ENCODE measurements at places on chromosomes 16 and 17.

- peak; percentile 81 for DNase-seq
Measured at GRCh38 chr17:3740611-3741073, 16.9 kb downstream of the HASPIN start.

DNA sequence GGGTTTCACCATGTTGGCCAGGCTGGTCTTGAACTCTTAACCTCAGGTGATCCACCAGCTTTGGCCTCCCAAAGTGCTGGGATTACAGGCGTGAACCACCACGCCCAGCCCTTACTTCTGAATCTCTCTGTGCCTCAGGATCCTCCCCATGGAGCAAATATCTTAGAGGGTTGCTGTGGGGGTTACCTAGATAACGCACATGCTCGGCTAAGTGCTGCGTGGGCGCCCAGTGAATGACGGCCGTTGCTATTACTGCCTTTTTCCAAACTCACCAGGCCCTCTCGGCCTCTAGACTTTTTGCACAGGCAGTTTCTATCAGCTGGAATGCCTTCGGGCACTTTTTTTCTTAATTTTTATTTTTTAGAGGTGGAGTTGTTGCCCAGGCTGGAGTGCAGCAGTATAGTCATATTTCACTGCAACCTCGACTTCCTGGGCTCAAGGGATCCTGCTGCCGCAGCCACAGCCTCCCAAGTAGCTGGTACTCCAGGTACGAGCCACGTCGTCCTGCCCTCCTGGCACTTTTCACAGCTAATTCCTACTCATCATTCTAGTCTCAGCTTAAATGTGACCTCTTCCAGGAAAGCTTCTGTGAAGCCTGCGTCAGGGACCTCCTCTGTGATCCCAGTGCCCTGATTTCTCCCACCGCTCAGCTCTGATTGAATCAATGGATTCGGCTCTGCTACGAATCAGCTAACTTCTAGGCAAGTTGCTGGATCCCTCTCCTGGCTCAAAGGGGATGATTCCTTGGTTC lies 8.6 kb downstream of the CCDC102A start:
- no peak for DNase-seq

GRCh38 chr17:794876-795275 lies 12.7 kb downstream of the MRM3 start:
- peak; percentile 83 for DNase-seq

- DNase-seq, result no peak
Measured at GRCh38 chr16:72946474-72947194, 101.3 kb downstream of the ZFHX3 start.

- DNase-seq, result no peak
Measured at GRCh38 chr17:74898376-74898946, 5.0 kb upstream of the FADS6 start.

DNA sequence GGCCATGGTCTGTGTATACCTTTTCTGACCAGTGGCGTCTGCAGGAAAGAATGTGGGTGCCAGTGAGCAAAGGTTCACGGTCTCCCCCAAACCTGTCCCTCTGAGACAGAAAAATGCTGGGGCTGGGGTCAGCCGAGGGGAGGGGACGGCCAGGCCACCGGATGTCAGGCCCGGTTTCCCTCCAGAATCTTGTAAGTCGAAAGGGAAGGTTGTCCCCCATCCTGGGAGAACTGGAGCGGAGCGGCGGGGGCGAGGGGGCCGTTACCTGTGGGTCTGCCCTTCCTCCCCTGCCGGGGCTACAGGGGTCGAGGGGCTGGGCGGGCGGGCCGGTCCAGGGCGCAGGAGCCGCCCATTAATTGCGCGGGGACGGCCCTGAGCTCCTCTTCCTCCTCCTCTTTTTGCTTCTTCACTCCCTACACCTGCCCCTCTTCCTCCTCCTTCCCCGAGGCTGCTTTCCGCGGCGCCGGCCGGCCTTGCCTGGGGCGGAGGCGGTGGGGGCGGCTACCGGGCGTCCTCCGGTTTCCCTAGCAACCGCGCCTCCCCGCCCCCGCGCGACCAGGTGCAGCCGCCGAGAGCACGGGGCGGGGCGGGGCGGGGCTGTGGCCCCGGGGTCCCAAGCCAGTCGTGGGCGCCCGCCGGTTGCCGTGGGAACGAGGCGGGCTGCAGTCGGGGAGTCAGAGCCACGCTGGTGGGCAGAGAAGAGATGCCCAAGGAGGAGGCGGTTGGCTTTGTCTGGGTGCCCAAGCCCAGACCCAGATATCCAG lies at the start of gene MARCHF10:
Gene MARCHF10 (minus strand): TSS at position 503 of the 764 bp plus-strand sequence. CDS start 6,579 bp downstream, outside the sequence.
- no peak for DNase-seq

- DNase-seq, result no peak
Measured at GRCh38 chr16:11395008-11395948, 50.0 kb downstream of the RMI2 start.

- peak; percentile 82 for DNase-seq
Measured at GRCh38 chr16:58487566-58488351, 12.2 kb upstream of the NDRG4 start.

DNA sequence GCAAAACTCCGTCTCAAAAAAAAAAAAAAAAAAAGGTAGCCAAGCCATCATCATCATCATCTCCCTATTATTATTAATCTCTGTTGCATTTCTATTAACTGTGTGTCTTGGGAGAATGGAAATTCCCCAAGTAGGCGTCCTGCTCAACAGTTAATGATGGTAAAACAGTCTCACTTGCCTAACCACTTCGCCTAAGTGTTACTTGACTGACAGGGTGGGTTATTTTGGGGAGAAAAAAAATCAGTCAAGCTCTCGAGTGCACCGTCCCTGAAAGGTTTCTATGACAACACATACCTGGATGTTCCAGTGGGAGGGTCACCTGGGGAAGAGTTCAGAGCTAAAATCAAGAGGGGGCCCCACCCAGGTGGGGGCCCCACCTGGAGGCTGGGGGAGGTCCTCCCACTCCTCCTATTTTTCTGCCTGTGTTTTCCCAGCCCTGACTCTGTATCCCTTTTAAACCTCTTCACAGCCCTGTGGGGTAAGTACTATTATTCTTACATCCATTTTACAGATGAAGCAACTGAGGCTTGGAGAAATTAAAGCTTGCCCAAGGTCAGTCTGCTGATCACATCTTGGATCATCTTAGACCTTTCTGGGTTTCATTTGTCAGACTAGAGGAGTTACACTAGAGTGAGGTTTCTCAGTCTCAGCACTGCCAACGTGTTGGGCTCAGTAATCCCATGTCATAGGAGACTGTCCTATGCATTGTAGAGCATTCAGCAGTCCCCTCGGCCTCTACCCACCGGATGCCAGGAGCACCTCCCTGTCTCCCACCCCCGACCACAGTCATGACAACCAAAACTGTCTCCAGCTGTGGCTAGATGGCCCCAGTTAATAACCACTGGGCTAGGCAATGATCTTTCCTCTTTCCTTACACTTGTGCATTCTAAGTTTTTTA lies 11.0 kb upstream of the ABAT start:
- no peak for DNase-seq

DNA sequence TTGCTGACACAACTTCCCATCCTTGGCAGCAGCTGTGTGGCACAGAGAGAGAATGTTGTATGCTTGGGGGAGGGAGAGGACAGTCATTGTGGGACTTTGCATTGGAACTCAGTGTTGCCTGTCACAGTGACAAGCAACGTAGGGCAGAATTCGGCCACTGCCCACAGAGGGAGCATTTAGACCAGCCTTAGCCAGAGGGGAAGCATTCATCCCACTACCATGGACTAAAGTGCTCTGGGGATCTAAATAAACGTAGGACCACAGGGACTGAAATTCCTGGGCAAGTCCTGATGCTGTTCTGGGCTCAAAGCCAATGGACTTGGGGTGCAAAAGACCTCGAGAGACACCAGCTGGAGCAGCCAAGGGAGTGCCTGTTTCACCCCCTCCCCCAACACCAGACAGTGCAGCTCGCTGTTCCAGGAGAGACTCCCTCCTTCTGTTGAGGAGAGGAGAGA lies 44.9 kb downstream of the ABCA8 start:
- no peak for DNase-seq

- DNase-seq, result no peak
Measured at GRCh38 chr16:46737621-46738214, 10.4 kb downstream of the MYLK3 start.

- DNase-seq, result peak; percentile 52
Measured at GRCh38 chr17:31583772-31584356, 192.4 kb downstream of the RAB11FIP4 start.

DNA sequence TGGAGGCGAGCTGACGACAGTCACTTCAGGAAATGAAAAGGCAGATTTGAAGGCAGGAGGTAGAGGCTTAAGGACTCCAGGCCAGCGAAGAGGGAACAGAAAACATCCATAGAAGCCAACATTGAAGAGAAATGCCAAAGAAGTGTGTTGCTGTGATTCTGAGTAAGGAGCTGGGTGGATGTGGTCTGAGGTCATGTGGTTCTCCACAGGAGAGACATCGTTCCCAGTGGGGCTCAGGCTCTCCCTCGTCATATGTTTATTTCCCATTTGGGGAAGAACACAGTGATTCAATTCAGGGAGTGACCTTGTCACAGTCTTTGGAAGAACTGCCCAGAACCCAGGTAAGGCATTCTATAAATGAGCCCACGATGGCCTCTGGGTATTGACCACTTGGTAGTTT lies 6.6 kb upstream of the PMP22 start:
- DNase-seq, result peak; percentile 23

GRCh38 chr17:19386974-19387920 lies at the start of gene MFAP4:
TSS of gene MFAP4 (minus strand) at chr17:19387190. CDS start at chr17:19387155, 35 bp downstream.
- no peak for DNase-seq

DNA sequence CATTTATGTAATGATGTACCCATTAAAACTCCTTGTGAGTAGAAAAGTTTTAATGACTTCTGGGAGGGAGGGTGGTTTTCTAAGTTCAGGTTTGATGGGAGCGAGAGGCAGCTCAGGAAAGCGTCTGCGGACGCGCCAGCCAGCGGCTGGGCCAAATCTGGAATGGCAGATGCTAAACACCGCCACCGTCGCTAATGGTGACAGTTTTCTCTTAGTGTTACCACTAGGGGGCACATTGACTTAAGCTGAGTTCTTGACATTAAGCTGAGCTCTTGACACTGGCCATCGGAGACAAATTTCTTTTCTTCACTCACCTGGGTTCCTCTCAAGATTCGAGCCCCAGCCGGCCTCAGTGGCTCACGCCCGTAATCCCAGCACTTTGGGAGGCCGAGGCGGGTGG lies 6.7 kb downstream of the TRPV1 start:
- DNase-seq, result peak; percentile 54

- DNase-seq, result no peak
Measured at GRCh38 chr17:44909681-44910144, 5.6 kb downstream of the GFAP start.
